C1 segment of cervical spinal cord (tissue), 14 donors: ENCODE measurements at places on chromosomes 5 and 9.

DNA sequence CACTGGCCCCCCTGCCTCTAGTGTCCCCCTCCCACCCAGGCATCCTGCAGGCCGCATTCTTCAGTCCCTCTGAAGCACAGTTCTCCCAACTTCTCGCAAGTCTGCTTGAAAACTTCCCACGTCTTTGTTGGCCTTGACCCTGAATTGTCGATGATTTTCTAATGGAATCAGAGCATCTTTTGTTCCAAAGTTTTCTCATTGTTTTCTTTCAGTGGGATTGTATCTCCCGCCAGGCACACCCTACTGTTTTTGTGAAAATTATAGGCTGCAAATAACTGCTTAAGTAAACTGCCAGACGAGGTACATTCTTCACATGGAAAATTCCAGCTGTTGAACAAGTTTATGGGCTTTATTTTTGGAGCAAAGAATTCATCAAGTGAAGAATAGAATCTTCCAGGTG lies 122.6 kb upstream of the SLC25A48 start:
- no peak for DNase-seq

- no peak for DNase-seq
Measured at GRCh38 chr5:153081385-153081784, 409.1 kb upstream of the GRIA1 start.

- DNase-seq, result no peak
Measured at GRCh38 chr9:116368680-116369079, 215.1 kb downstream of the PAPPA start.

DNA sequence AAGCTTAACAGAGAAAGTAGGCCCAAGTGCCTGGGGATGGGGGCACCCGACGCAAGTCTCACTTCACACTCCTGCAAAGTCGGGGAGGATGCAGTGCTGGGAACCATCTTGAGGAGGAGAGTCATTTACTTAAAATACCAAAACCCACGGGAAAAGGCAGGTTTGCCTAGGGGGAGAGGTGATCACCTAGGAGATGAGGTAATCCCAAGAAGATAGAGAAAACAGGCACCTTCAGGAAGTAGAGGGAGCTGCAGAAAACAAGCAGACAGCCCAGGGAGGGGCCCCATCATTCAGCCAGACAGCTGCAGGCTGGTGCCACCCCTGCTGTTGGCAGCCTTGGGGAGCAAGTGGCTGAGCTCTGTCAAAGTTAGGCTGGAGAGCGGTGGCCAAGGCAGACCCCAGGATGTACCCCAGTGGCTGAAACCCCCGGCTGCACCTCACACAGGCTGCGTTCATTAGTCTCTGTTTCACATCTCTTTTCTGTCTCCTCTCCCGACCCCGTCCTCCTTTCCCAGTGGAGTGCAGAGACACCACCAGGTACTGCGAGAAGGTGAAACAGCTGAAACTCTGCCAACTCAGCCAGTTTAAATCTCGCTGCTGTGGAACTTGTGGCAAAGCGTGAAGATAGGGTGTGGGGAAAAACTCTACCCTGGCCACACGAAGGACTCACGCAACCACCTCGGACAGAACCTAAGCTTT lies 124.9 kb downstream of the SAXO1 start:
- DNase-seq, result no peak

DNA sequence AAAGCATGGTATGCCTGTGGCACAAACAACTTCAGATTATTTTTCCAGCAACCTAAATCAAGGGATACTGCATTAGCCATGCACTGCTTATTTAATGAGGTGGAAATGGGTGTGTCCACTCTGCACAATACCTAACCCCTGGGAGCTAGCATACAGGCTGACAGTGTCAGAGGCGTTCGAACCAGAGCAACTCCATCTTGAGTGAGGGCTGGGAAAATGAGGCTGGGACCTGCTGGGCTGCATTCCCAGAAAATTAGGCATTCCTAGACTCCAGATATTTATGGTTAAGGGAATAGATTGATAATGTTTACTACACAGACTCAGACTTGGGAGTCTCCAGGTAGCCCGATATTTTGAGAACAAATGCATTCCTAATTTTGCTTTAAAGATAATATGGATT lies 2.8 kb downstream of the FGF1 start:
- no peak for DNase-seq

GRCh38 chr5:125149110-125149509 lies 402.7 kb upstream of the ZNF608 start:
- DNase-seq, result no peak

GRCh38 chr5:129973716-129974426 lies 69.6 kb downstream of the CHSY3 start:
- DNase-seq, result no peak

DNA sequence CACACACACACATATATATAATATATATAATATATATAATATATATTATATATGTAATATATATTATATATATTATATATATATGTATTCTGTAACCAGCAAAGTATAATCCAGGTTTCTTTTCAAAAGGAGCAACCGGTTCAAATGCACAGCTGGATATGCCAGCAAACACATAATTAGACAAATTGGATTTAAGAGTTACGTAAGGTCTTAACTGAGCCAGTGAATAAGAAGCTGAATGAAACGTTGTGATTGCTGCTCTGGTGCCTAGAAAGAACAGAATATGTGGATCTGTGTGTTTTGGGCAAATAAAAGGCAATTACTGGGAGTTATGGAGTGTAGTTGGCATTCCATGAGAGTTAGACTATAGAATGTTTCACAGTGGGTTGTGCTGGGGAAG lies 178.1 kb downstream of the SLF1 start:
- DNase-seq, result no peak

DNA sequence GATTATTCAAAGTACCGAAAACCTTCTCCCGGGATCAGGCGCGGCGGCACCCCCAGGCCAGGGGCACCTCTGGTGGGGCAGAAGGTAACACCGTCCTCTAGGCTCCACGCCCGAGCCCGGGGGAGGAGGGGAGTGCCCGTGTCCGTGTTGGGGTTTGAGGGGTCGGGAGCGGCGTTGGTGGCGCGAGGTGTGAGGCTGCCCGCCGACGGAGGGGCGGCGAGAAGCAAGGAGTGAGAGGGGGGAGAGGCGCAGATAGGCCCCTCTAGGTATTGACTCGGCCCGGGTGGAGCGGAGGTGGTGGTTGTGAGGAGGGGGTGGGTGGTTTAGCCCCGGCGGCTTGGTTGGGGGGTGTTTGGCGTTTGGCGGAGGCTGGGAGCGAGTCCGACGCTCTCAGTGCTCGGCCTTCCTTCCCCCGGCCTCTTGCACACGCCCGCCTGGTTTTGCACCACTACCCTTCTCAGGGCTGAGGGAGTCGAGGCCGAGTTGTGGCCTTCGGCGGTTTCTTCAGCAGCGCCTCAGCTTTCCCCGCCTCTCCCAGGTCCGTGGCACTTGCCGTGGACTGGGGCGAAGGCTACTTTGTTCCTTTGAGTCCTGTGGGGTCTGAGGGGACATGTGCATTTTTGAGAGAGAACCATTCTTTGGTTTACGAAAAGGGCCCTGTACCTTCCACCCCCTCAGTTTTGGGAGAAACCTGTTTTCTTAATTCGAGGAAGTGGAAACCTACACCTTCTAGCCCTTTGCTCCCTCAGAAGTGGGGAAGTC lies 450 bp downstream of the GPBP1 start:
- peak; percentile 68 for DNase-seq
